ENCODE measurements at places on chromosomes 5 and 9. TPM values are rescaled to one million over a fixed set of nuclear protein-coding genes. Genes with fewer than 3 reads are reported as not detected.

TRIM36 gene
- 0.24 TPM for total RNA-seq

ORM1 gene
- not detected for total RNA-seq

MARVELD2 gene
- total RNA-seq = 0.18 TPM

UAP1L1 gene
- 66.8 TPM for total RNA-seq

PHF24 gene
- total RNA-seq = not detected

AQP3 gene
- total RNA-seq = 29.9 TPM

TAS2R1 gene
- total RNA-seq = not detected

NR5A1 gene
- not detected for total RNA-seq
